Stimulated activated CD4-positive, alpha-beta T cell treated with anti-CD3 and anti-CD28 coated beads, TNF-alpha, amount 100 ng/mL, for 1 hour (primary cell): ENCODE measurements at places on chromosomes 13 and 19.

- DNase-seq, result no peak
Observed at GRCh38 chr13:45104261-45104660, 16.0 kb upstream of the GTF2F2 start.

DNA sequence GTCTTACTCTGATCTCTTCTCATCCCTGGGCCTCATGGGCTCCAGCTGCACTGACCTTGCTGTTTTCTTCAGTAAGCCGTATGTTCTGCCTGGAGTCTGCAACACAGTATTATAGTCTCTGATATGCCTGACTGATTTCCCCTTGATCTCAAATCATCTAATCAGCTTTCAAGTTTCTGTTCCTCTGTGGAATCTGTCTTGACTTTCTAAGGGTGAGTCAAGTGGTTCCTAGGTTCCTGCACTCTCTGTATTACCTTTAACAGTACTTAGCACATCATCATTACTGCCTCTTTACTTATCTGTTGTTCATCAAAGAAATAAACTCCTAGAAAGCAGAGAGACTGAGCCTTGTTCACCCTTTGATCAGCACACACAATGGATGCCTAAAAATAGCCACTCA is 350.7 kb downstream of the LMO7 start:
- DNase-seq, result no peak

GRCh38 chr13:32105653-32106313 is 74.2 kb downstream of the FRY start:
- no peak for DNase-seq

DNA sequence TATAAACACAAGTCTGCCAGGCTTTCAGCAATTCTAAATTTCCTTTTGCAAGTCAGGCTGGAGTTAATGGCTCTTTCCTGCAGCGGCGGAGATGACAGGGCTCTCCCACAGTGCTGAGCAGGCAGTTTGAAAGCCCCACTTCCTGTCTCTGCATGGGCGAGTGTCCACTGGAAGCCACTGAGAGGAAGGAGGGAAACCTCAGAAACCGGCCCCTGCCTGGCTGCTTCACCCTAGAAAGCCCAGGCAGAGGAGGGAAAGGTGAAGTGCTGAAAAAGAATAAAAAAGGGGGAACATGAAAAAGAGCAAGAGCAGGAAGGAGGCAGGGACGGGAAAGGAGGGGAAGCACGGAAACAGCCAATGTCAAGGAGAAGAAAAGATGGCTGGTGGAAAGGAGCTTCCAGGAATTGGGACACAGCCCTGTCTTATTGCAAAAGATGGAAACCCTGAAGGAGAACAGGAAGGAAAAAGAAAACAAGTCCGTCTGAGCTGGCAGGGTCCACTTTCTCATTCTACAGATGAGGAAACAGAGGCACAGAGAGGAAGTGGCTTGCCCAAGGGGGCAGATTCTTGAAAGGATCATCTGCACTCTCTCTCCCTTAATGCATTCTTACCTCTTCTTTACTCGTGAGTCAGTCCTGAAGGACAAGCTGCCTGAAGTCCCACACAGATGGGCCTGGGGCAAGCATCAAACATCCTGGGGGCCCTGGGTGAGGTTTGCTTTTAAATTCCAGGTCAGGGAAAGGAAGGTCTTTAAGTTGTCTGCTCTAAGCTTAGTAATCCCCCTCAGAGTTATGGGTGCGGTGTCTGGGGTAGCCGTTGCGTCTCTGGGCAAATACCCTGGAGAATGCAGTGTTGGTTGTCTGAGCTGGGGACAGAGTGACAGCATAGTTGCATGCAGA is 38.8 kb upstream of the ALOX5AP start:
- no peak for DNase-seq

DNA sequence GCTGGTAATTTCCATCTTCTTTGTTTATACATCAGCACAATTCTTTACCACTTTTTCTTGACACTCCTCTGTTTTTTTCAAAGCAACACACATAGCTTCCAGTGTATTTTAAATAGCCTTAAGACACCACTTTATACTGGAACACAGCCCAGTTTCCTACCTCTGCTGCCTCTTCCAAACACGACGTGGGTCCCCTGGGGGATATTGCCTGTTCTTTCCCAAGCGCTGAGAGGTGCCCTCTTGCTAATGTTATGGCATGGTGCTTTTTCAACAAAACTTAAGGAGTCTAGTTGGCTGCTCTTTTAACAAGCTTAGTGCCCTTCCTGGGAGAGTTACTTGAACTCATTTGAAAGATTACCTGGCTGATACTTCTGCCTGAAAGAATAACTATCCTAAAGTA is 112.7 kb downstream of the OLFM4 start:
- DNase-seq, result no peak

- no peak for DNase-seq
Observed at GRCh38 chr19:41175801-41176777, 16.9 kb upstream of the CYP2S1 start.

- no peak for DNase-seq
Observed at GRCh38 chr13:113089693-113090414, 15.7 kb upstream of the F7 start.

DNA sequence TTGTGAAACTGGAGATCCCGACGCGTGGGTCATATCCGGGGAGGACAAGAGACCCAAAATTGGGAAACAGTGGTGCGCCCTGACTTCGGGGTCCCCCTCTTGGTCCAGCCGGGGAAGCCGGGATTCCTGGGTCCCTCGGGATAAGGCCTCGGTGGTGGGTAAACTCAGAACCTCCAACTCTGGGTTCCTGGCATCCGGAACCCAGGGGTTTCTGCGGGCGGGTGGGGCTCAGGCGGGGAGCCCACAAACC is 688 bp downstream of the ZFP36 start:
- no peak for DNase-seq

DNA sequence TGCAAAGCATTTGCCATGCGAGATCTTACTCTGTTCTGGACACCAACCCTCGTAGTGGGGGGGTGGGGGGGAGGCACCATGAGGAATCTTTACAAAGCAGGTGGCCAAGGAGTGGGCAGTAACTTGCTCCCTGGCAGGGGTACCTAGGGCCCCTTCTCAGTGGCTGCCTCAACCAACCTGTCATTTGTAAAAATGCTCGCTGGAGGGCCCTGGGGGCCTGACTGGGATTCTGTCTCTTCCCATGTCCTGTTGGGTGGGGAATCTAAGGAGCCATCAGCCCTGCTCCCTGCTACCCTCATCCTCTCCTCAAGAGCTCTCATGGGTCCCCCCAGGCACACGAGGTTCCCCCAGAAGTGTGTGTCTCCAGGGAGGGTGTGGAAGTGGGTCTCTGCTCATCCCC is 1.5 kb downstream of the KCNN1 start:
- DNase-seq, result no peak

- DNase-seq, result no peak
Observed at GRCh38 chr19:55095260-55096060, 19.8 kb downstream of the EPS8L1 start.

DNA sequence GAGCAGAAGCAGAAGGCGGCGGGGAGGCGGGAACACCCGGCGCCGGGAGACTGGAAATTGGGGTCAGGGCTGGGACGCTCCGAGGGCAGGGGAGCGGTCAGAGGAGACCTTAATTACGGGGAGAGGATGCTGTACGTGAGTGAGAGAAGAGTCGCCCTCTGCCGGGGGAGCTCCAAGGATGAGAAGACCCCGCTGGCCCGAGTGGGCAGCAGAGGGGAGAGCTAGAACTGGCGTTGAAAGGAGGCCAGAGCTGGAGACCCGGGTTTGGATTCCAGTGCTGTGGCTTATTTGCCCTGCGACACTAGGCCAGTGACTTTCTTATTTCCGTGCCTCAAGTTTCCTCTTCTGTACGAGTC is 536 bp downstream of the FAM32A start:
- peak; percentile 21 for DNase-seq

GRCh38 chr19:3482507-3483225 is 575 bp downstream of the SMIM44 start:
- DNase-seq, result no peak

DNA sequence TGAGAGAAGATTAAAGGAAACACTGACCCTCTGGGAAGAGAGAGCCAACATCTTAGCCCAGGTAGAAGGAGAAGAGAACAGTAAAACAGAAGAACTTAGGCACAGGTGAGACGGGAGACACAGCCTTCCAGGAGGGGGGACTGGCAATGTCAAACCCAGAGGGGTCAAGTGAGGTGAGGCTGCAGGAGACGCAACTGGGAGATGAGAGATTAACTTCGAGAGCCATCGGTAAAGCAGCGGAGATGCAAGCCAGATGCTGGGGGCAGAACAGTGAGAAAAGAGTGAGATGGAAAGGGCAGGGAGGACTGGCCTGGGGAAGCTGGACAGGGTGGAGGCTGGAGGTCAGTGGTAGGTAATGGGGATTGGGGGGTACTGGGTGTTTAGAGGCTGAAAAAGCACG is 5.2 kb downstream of the INSR start:
- DNase-seq, result no peak

DNA sequence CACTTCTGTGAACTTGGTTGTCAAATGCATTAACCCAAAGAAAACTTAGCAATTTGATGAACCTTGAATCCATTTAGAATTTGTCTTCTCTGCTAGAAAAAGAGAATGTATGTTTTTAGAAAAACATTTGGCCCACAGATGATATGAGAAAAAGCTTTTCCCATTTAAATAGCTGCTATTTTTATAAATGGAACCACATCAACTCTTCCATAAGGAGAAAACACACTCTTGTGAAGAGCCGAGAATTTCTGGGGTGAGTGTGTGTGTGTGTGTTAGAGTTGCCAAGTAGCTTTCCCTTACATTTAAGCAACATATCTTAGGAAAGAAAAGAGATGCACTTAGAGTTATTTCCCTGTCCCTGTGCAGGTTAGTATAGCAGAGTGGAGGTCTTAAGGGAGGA is 322.8 kb downstream of the ITGBL1 start:
- DNase-seq, result no peak

- DNase-seq, result no peak
Observed at GRCh38 chr13:74920361-74920760, 561.6 kb downstream of the TBC1D4 start.

- DNase-seq, result no peak
Observed at GRCh38 chr19:5156231-5156986, 184.2 kb downstream of the PTPRS start.

DNA sequence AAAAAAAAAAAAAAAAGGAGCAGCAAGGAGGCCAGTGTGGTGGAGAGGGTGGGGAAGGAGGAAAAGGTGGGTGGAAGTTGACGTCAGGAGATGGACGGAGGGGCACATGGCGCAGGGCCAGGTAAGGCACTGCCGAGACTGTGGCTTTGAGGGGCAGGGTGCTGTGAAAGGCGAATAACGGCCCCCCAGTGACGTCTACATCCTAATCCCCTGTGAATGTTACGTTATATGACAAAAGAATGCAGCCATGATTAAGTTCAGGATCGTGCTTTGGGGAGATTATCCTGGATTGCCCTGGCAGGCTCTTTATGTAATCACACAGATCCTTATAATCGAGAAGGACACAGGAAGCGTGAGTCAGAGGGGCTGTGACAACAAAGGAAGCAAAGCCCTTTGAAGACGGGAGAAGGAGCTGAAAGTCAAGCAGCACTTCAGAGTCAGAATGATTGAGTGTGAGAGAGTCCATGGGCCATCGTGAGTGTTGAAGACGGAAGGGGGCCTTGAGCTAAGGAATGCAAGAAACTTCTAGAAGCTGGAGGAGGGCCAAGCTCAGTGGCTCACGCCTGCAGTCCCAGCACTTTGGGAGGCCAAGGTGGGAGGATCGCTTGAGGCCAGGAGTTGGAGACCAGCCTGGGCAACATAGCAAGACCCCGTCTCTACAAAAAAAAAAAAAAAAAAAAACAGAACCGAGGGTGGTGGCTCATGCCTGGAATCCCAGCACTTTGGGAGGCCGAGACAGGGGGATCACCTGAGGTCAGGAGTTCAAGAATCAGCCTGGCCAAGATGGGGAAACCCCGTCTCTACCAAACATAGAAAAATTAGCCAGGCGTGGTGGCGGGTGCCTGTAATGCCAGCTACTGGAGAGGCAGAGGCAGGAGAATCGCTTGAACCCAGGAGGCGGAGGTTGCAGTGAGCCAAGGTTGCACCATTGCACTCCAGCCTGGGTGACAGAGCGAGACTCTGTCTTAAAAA is 13.8 kb upstream of the CEACAM16 start:
- no peak for DNase-seq

- DNase-seq, result no peak
Observed at GRCh38 chr13:64704121-64704649, 2526.0 kb downstream of the PCDH9 start.

DNA sequence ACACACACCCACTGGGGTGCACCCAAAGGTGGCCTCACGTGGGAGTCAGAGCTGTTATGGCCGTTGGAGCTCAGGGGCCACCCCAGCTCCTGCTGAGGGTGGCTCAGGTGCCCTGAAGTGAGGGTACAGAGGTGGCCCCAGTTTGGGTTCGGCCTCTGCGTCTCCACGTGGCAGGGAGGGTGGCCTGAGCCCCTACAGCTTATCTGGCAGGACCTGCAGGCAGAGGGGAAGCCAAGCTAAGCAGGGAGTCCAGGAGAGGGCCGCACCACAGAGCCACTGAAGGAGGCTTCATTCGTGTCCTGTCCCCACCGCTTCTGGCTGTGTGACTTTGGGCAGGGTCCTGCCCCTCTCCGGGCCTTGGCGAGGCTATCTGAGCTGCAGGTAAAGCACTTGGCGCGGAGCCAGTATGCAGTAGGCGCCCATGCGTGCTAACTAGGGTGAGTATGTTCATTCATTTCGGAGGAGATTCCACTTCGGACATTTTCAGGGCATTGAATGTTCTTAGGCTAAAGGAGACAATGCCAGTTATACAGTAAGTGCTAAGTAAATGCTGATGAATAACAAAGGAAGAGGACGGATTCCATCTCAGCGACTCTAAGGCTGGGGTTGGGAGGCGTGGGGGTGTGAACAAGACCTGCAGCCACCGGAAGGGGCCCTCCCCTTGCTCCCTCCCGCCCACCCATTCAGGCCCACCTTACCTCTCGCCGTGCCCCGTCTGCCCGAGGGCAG is 4.9 kb downstream of the REX1BD start:
- DNase-seq, result no peak

DNA sequence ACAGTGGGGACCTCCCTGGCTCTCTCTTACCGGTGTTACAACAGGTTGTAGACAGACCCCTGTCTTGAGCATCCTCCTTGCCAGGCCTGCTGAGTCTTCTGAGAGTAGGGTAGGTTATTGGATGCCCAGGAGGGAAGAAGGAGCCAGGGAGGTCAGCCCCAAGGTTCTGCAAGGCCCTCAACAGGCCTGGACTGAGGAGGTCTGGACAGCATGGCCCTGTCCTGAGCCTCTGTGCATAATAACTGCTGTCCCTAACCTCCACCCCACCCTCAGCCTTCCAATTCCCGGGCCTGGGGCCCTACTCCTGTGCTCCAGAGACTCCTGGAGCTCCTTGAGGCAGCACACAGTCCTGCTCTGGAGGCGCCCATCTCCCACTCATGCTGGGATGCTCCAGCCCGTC is 336 bp downstream of the CD22 start:
- DNase-seq, result no peak

DNA sequence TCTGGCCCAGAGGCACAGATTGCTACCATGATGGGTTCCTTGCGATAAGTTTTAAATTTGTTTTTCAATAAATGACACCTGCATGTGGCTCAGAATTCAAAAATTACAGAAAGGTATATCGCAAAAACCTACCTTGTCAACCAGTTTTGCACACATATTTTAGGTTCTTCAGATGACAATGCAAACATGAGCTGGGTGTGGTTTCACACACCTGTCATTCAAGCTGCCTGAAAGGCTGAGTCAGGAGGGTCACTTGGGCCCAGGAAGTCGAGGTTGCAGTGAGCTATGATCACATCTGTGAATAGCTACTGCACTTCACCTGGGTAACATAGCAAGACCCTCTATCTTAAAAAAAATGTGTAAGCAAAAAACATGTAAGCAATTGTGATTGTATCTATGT is 56.1 kb downstream of the DNM2 start:
- DNase-seq, result no peak

- no peak for DNase-seq
Observed at GRCh38 chr13:36612230-36612629, 61.6 kb upstream of the SERTM1 start.
